C1 segment of cervical spinal cord (tissue), 14 donors: ENCODE measurements at places on chromosomes 3 and 15.

GRCh38 chr3:184351511-184352148 is 9.8 kb downstream of the CLCN2 start:
- no peak for DNase-seq

- no peak for DNase-seq
Observed at GRCh38 chr15:68962465-68962864, 32.1 kb downstream of the SPESP1 start.

- DNase-seq, result no peak
Observed at GRCh38 chr15:68301301-68301700, 23.8 kb downstream of the FEM1B start.

DNA sequence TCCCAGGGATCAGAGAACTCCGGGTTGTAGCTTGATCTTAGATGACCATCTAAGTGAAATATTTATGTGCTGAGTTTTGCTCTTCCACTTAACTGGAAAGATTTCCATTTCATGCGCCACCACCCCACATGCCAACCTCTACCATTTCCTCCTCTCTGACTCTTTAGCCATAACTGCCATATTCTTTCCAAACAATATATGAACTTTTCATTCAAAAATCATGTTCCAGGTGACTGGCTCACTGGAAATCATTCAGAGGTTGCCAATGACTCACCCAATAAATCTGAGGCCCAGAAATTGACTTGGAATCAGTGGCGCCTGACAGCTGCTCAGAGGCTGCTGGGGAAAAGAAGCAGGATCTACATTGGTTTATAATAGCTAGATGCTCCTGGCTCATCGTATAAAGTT is 31.6 kb upstream of the FAM174B start:
- DNase-seq, result no peak

- DNase-seq, result no peak
Observed at GRCh38 chr15:101618851-101619614, 33.1 kb downstream of the TM2D3 start.

- peak; percentile 28 for DNase-seq
Observed at GRCh38 chr15:64905119-64905831, 6.4 kb upstream of the ANKDD1A start.

- DNase-seq, result no peak
Observed at GRCh38 chr3:101702726-101703125, 16.2 kb upstream of the RPL24 start.

DNA sequence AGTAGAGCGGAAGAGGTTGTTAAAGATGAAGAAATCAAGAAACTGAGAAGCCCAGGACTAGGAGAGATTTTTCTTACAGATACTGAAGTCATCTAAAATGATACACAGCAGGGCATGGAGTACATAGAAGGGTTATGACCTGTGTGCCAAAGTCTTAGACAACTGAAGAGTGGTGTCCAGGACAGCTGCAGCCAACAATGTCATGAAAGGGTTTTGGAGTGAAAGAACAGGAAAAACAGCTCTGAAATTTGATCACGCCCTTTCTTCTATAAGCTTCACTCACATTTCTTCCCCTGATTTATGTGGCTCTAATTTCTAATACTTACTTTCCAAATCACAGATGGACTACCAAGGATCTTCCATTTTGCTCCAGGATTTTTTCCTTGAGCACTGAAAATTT is 3.0 kb downstream of the CFAP20DC start:
- no peak for DNase-seq

- DNase-seq, result no peak
Observed at GRCh38 chr3:107634099-107634489, 111.3 kb downstream of the BBX start.

DNA sequence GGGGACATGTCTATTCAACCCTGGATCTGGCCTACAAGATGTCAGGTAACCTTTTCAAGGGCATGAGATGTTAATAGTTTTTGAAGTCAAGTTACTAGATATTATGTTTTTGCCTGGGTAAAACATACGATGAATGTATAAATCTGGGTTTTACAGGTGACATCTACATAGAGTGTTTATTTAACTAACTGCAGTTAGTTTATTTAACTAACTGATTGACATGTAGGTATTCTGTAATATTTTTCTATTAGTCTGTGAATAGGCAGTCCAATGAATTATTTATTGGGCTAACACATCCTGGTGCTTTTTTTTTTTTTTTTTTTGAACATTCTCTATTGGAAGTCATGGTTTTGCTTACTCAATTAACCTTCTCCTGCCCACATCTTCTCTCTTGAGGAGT is 38.7 kb upstream of the TNIK start:
- no peak for DNase-seq

- no peak for DNase-seq
Observed at GRCh38 chr3:137217733-137218132, 259.9 kb downstream of the IL20RB start.

GRCh38 chr3:127041264-127041820 is 58.4 kb downstream of the PLXNA1 start:
- DNase-seq, result no peak

DNA sequence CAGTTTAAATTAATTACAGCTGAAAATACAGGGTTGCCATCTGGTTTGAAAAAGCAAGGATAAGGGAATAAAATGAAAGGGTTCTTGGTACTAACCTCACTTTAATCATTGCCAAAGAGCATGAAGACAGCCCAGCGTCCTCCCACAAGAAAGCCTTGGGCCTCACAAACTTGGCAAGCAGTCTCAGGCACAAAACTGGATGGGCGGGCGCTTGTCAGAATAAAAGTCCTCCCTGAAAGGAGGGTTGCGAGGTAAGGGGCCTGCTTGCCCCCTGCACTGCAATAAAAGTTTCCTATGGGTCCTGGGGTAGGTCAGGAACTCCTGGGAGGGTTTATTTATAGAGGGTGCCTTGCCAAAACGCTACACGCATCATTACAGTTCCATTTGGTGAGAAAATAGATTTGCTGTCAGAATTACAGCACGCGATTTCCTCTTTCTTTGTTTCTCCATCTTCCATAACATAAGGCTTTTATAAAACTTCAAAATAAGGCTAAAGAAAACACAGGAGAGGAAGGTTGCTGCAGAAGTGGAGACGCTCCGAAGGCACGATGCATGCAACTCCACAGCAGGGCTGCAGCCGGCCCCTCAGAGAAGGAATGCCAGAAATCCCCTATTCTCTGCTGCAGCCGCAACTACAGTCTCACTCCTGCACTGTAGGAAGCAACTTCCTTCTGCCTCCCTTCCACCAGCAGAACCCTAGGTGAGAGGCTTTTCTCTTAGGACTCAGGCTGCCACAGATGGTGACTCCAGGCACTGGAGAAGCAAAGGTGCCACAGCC is 61.3 kb downstream of the VGLL4 start:
- peak; percentile 75 for DNase-seq

GRCh38 chr3:36172699-36173098 is 207.6 kb upstream of the STAC start:
- DNase-seq, result no peak
